ENCODE measurements at places on chromosomes 13 and 19.

DNA sequence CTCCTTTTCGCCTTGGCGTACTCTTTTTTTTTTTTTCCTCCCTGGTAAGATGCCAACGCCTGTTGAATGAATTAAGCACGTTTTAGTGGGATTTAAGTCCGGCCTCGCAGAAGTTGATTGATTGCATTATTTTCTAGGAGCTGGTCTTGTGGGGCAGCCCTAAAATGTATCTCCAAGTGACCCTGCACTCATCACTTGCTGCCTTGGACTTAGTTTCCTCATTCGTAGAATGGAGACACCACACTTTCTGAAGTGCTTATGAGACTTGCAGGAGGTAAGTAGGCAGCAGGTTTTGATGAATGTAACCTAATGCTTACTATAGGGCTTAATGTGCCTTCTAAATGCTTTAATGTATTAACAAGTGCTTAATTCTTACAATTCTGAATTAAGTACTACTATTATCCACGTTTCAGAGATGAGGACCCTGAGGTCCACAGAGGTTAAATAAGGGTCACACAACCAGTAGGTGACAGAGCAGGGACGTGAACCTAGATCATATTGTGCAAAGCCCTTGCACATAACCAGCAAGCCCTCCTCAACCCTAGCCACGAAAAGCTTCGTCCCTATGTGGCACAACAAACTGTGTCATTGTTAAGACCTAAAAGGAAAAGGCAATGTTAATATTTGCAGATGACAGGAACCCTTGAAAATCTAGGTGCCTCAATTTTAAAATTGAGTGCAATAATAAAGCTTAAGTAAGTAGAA, 514 bp upstream of the ARGLU1 start:
- no peak for DNase-seq

DNA sequence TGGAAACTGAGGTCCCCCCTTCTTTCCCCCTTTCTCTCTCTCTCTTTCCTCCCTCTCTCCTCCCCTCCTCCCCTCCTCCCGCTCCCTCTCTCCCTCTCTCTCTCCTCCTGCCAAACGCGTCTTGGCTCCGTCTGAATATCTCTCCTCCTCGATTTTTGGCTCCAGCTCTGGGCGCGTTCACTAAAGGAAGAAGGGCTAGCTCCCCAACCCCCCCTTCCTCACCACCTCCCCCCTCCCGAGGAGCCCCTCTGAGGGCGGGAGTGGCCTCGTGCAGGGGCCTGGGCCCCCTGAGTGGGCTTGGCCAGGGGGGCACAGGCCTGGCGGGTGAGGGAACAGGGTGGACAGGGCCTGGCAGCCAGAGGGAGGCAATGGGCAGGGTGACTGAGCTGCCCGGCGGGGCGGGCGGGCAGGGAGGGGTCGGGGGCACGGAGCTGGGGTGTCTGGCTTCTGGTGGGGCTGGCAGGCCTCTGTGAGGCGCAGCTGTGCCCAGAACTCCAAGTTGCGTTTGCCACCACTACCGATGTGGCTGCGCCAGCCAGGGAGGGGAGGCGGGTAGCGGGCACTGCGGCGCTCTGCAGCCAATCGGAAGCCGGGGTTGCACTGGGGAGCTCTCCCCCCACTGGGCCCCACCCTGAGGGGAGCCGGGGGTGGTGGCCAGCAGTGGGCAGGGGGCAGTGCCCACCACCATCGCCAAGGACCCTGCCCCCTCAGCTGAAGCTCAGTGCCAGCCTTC, 7.1 kb downstream of the NFIX start:
- no peak for DNase-seq

DNA sequence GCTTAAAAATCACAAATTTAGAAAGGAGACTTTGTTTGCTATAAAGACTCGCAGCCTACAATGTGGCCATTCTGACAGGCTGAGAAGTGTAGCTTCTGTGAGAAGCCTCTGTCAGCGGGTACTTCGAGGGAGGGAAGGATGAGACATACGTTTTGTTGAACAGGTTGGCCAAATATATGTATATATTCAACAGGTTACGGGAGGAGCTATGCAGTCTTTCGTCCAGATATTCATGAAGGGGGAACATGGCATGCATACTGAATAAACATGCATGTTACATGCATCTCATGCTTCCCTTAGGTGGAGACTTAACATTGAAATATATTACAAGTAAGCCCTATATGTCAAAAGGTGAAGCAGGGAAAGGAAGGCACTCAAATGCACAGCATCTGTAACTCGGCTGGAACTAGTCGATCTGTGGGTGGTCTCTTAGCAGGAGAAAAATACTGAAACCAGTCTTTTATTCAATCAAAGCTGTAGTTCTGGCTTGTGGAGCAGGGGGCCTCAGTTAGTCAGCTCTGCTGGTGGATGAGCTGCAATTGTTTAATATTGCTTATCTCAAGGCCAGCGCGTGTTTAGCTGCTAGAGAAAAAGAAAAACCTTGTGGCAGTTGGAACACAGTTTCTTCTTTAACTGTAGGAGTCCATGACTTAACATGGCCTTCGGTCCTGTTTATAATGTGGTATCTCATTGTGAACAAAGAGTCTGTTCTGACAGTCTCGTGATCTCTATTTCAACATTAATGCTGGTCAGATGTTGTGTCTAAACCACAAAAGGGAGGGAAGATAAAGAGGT, 94.3 kb downstream of the FAM216B start:
- DNase-seq = no peak

GRCh38 chr19:49552749-49553148, 24.9 kb downstream of the RCN3 start:
- peak; percentile 28 for DNase-seq

DNA sequence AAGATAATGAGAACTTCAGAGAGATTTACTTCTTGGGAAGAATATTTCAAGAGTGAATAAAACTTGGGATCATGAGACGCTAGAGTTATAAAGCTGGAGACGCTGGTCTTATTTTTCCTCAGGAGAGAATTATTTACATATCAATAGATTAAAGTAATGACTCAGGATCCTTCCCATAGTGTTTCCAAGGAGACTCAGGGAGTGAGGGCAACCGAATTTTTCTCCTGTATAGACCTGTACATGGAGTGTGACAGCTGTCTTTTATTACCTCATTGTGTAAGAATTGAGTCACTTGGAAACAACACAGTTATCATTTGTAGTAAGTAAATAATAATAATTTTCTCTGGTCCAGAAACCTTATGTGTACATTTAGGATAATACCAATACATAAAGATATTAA, 1905.5 kb downstream of the OLFM4 start:
- no peak for DNase-seq

GRCh38 chr19:2449019-2449418, 7.7 kb downstream of the LMNB2 start:
- DNase-seq = no peak

- no peak for DNase-seq
Measured at GRCh38 chr19:17183858-17184321, 31.3 kb upstream of the USE1 start.

GRCh38 chr19:405121-405965, 3.6 kb downstream of the C2CD4C start:
- no peak for DNase-seq

DNA sequence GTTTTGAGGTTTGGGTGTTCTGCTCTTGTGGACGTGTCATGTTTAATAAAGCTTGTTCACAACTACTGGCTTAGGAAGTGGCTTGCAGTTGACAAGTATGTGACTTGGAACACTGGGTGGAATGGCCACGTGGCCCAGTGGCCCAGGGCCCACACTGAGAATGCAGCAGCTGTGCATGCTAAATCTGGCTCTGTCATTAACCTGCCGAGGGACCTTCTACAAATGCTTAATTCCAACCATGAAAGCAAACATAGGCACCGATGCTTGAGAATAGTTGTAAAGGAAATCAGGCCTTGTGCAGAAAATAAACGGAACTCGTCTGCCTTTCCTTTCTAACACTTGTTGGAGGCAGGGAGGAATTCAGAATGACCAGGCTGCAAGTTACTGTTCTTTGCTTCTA, 11.6 kb upstream of the CLDN10 start:
- no peak for DNase-seq

- DNase-seq = peak; percentile 51
Measured at GRCh38 chr19:50607874-50608785, 31.6 kb downstream of the SYT3 start.

DNA sequence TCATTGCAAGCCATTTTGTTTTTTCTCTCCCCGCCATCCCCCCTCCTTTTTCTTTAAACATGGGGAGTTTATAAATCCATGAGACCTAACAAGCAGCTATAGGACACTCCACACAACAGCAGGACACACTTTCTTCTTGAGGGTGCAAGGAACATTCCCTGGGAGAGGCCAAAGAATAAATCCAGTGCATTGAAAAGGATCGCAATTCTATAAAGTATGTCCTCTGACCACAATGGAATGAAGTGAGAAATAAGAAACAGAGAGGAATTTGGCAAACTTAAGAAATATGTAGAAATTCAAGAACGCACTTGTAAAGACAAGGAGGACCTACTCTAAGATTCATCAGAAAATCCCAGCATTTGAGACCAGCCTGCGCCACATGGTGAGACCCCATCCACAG, 11.9 kb downstream of the KLF2 start:
- no peak for DNase-seq

GRCh38 chr19:46137915-46138473, 10.0 kb upstream of the IGFL2 start:
- DNase-seq = no peak

DNA sequence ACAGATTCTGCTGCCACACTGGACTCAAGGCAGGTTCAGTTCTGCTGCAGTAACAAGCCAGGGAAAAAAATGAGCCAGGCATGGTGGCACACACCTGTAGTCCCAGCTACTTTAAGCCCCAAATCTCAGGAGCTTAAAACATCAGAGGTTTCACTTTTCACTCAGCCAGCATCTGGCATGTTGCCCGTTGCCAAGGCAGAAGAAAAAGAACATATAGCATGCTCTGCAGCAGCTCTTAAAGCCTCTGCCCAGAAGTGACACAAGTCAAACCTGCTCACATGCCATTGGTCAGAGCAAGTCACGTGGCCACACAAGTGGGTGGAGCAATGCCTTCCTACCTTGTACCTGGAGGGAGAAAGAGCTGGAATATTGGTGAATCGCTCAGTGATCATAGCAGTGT, 14.7 kb upstream of the ADGRE5 start:
- peak; percentile 86 for DNase-seq

DNA sequence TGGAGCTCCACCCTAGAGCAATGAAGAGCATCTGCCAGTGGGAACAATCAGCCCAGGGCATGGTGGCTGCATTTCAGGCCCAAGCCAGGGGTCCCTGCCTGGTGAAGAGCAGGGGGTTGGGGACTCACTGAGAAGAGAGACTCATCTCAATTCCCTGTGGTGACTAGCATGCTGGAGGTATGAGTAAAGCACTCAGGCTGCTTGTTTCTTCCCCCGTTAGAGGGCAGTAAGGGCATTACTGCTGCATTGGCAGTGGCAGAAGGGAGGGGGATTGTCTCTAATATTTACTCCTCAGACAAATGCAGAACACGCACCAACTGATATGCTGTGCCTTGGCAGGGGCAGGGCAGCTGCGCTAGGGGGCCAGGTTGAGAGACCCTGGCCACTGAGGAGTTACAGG, 329.1 kb downstream of the SLITRK5 start:
- no peak for DNase-seq

GRCh38 chr13:79312340-79312855, 93.7 kb downstream of the RBM26 start:
- DNase-seq = no peak

- DNase-seq = no peak
Measured at GRCh38 chr13:112779856-112780604, 90.2 kb downstream of the ATP11A start.

- no peak for DNase-seq
Measured at GRCh38 chr19:30790056-30790680, 418.0 kb downstream of the ZNF536 start.

GRCh38 chr19:5590151-5590864, 22.6 kb upstream of the TINCR start:
- no peak for DNase-seq

GRCh38 chr19:33606556-33606955, 15.2 kb upstream of the CHST8 start:
- no peak for DNase-seq

- DNase-seq = no peak
Measured at GRCh38 chr13:64817691-64818090, 2412.4 kb downstream of the PCDH9 start.

DNA sequence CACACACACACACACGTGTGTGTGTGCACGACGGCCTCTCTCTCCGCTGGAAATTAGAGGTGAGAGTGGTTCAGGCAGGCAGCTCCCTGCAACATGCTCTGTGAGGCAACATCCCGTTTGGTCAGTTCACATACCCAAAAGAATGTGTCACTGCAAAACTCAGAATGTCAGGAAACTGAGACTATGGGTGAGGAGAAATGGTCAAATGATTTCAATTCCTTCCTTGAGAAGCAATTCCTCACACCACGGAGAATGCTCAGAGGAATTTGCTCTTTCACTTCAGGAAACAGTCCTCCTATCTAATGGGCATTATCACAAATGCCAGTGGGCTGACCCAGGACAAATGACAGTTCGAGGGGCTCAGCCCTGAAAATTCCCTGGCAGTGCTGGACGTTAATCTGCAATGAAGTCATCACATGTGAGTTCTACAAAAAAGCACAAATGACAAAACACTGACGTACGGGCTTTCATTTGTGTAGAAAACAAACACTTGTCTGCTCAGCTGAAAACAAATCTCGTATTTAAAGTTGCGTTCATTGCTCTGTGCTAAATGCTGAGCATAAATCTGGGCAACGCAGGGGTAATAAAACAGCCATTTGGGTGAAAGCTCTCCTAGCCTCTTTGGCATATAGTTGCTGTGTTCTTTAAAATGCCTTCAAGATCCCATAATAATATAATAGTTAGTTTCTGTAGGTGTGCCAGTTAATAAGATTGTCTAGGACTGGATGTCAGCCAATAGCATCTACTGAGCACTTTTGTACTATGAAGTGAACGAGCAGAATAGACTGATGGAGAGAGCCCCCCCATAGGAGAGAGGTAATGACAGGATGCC, 18.6 kb upstream of the LATS2 start:
- no peak for DNase-seq

DNA sequence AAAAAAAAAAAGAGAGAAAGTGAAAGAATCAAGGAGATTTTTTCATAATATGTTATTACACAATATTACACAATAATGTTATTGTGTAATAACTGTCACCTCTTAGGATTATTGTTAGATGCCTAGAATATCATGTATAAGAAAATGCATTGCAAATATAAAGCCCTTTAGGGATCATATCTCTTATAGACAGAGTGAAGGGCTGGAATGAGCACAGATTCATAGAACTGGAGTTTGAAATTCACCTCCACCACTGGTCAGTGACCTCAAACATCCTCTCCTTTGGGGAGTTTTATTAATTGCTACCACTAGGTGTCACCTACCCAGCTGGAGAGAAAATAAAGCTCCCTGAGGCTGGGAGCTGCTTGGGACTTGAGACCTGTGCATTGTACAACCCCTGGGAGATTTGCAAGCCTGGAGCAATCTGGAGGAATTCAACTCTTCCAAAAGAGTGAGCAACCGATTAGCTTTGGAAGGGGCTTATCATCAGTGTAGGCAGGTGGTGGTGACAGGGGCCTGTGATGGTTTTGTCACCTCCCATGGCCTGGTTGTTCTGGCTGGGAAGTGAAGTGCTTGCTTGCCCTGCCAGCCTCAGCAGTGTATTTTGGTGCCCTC, 30.3 kb upstream of the FRY start:
- DNase-seq = no peak

- no peak for DNase-seq
Measured at GRCh38 chr13:35987572-35988513, 143.3 kb downstream of the DCLK1 start.

Data from activated T-cell treated with anti-CD3 and anti-CD28 coated beads for 1 hour (primary cell).